ENCODE measurements at places on chromosomes 4 and X.

DNA sequence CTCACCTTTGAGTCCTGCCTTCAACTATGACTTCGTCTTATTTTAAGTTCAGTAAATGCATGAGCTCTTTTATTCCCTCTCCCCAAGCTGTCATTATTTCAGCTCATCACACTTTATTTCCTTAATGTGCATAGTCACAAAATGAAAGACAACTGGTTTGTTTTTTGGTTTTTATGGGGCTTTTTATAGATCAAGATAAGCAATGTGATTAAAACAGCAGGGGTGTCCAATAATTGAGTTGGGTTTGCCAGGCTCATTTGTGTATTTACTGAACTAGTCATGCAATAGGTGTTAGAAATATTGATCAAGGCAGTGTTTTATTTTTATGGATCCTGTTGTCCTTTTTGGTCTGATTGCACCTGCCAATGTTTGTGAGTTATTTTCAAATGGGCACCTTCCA is 102.2 kb downstream of the FRMPD4 start:
- no peak for DNase-seq

DNA sequence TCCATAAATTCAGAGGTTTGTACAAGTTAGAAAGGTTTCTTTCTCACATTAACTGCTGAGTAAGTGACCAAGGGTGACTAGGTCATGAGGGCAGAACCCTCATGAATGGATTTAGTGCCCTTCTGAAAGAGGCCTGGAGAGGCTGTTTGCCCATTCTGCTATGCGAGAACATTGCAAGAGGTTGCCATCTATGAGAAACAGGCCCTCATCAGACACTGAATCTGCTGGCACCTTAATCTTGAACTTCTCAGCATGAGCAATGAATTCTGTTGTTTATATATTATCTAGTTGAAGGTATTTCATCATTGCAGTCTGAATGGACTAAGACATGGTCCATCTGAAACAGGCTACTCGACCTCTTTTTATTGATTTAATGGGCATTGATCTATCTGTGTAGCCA is 96.2 kb upstream of the GPRIN3 start:
- no peak for DNase-seq

- DNase-seq = no peak
Measured at GRCh38 chr4:87087015-87087414, 133.4 kb downstream of the KLHL8 start.

GRCh38 chr4:2824329-2824835 is 19.3 kb upstream of the ADD1 start:
- no peak for DNase-seq

- no peak for DNase-seq
Measured at GRCh38 chr4:147518086-147518485, 37.2 kb downstream of the EDNRA start.

GRCh38 chrX:151790481-151791160 is 56.1 kb downstream of the CNGA2 start:
- no peak for DNase-seq

DNA sequence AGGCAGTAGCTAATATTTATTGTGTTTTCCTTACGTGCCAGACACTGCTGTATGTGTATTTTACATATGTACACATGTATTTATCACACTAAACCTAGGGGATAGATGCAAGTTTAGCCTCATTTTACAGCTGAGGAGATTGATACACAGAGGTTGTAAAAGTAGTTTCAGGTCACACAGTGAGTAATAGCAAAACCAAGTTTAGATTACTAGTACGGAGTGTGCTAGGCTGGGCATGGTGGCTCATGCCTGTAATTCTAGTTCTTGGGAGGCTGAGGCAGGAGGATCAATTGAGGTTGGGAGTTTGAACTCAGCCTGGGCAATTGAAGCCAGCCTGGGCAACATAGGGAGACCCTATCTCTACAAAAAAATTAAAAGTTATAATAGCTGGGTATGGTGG is 701.1 kb upstream of the ATOH1 start:
- no peak for DNase-seq

GRCh38 chr4:185881430-185881829 is 69.4 kb upstream of the SORBS2 start:
- DNase-seq = no peak

DNA sequence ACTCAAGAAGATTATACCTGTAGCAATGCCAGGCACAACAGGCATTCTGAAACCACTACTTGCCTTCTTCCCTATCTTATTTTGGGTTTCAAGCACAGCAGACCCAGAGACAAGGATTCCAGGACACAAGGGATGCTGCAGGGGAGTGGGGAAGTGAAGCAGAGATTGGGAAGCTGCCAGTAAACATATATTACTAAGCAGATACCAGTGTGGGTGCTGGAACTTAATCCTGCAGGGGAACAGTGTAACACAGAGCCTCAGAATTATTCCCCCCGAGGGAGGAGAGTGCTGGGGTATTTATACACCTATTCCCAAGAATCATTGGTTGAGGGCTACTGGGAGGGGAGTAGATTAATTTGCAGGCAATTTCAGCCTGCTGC is 33.3 kb upstream of the MAML3 start:
- DNase-seq = no peak

DNA sequence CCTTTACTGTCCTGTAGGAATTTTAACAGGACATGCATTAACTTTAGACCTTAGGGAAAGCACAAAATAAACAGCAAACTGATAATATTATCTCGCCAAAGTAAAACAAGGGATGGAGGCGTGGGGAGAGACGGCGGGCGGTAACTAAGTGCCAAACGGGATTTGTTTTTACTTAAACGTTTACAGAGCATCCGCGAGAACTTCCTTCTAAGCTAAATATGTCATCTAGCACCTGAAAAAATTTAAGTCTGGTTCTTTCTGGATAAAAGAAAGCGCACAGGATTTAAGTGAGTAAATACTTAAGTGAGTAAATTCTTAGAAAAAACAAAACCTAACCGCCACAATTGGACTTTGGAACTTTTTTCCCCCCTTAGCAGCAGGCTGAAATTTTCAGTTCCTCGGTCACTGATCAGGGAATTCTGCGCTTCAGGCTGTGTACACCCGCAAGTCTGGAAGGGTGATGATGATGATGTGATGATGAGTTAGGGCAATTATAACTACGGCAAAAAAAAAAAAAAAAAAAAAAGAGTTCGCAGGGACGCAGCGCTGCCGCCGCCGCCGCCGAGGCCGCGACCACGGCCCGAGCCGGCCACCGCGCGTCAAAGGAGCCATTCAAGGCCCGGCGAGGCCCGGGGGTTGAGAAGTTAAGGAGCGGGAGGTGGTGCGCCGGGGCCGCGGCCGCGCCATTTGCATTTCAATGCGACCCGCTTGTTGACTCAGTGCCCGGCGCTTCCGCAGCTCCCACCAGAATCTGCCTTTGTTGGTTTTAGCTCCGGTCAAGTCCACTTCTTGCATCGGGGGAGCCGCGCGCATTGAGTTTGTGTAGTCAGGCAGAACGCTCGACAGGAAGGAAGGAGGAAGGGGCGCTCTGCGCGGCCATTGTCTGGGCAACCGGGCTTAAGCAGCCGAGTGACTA is 108.8 kb downstream of the SPRY1 start:
- DNase-seq = no peak

DNA sequence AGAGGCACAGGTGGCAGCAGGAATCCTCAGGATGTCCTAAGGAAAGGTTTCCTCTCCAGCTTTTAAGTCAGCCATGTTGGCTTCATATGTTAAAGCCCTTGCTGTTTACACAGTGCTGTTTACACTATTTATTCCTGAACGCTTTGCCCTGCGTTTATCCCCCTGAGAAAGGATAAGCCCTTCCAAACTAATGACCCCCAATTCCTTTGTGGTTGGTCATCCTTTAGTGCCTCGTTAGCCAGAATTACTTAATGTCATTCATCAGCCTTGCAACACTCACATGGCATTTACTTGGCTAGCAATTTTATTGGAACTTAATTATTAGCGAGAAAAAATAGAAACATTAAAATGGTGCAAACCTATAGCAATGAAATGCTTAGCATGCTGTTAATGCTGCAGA is 23.8 kb downstream of the VCX2 start:
- DNase-seq = no peak

- DNase-seq = no peak
Measured at GRCh38 chr4:17475481-17475880, 36.4 kb downstream of the QDPR start.

DNA sequence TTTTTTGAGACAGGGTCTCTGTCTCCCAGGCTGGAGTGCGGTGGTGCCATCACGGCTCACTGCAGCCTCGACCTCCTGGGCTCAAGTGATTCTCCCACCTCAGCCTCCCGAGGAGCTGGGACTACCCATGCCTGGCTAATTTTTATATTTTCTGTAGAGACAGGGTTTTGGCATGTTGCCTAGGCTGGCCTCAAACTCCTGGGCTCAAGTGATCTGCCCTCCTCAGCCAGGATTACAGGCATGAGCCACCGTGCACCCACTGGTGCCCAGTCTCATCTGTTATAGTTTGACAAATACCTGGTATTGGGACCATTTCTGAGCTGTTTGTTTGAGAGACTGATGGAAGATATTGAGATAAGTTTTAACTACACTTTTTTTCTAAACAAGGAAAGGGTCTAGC is 57.5 kb upstream of the SMIM10 start:
- no peak for DNase-seq

Data from hematopoietic multipotent progenitor cell treated with erythropoietin and hydrocortisone succinate and interleukin-3 and kit ligand, for 17 days (in vitro differentiated cells).